Stimulated activated CD8-positive, alpha-beta memory T cell treated with anti-CD3 and anti-CD28 coated beads, Interleukin-4, amount 100 ng/mL, for 1 hour (primary cell): ENCODE measurements at places on chromosomes 2 and 18.

- DNase-seq: no peak
Observed at GRCh38 chr2:65636813-65637483, 204.5 kb upstream of the SPRED2 start.

- no peak for DNase-seq
Observed at GRCh38 chr2:62801814-62802523, 96.5 kb downstream of the EHBP1 start.

DNA sequence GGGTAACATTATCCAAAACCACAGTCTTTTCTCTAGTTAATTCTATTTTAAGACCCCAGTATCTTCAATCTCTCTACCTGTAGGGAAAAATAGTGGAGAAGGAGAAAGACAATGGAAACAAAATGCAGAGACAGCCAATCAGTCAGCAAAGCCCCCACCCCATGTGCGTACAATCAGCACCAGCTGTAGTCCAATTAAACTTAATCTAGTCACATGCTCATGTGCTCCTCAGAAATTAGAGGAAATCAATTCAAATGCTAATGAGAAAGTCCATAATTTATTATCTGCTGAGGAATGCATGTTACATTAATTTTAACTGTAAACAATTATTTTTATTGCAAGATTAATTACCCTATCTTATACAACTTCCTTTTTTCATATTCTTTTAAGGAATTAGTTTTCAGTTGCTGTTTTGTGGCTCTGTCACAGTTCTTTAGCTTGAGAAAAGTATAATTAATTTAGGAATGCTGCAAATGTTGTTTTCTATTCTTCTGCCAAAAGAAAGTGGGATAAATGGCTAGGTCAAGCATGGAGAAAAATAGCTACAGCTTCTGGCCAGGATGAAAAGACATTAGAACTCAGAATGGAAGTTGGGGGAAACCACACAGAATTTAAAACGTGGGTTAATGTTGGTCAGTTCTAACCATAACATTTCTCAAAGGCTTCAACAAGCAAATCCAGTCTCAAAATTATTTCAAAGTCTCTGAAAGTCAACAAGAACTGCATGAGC, 232.4 kb upstream of the HNRNPA3 start:
- DNase-seq: no peak

DNA sequence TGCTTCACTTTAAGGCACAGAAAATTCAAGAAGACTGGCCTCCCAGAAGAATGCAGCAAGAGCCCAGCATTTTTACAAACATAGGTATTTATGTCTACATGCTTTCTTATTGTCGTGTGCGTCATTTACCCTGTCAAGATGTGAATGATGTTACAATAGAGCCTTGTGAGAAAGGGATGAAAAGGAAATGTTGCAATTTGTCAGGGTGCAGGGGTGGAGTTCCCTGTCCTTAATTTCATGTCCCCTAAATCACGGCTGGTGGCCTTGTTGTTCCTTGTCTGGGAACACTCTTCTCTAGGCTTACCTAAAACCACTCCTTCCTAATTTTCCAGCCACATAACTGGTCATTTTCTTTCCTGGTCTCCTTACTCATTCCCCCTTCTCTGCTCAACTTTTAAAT, 194.2 kb downstream of the TXNL1 start:
- DNase-seq: no peak

GRCh38 chr18:77464917-77465316, 215.3 kb downstream of the GALR1 start:
- DNase-seq: no peak
